ENCODE measurements at places on chromosomes 2 and 18.

GRCh38 chr2:8412082-8412481 is 269.8 kb upstream of the ID2 start:
- peak; percentile 40 for DNase-seq

- no peak for DNase-seq
These were observed 29.6 kb downstream of the SERTAD2 start for GRCh38 chr2:64624108-64624610.

DNA sequence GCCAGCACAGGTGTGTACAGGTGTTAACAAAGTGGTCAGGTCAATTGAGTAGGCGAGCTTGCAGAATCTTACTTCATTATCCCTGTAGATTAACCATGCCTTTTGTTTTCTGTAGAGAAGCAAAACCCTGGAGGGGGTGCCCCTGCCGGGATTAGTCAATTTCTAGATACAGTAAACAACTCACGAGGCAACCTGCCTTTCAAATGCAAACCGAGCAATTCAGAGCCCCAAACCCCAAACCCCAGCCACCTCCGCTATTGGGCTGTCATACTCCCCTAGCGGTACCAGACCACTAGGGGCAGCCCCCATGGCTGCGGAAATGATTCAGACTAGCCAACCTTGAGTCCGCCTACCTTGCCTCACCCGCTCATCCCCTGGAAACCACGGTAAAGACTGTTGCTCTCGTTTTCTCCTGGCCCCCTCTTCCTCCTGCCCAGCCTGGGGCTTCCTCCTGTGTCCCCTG is 61.4 kb upstream of the KIF5C start:
- no peak for DNase-seq

GRCh38 chr18:58267493-58267892 is 223.5 kb downstream of the NEDD4L start:
- no peak for DNase-seq
